ENCODE measurements at places on chromosomes 7 and 10.

- no peak for DNase-seq
Measured at GRCh38 chr7:73936967-73937366, 76.0 kb downstream of the TMEM270 start.

DNA sequence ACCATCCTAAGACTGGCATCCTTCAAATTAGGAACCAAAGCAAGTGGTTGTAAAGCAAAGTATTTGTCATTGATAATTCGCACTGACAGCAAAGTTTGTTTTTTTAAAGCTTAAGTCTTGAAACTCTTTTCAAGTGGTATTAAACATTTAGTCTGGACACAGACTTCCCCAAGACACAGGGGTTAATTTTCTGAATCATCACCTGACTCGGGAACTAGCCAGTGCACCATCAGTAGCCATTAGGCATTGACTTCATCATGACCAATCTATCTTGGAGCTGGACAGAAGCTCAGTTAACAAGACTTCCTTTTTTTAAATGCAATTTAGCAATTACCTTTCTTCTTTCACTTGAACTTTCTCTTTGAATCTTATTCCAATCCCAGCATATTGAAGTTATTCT, 210.6 kb downstream of the ZNF365 start:
- DNase-seq, result no peak

DNA sequence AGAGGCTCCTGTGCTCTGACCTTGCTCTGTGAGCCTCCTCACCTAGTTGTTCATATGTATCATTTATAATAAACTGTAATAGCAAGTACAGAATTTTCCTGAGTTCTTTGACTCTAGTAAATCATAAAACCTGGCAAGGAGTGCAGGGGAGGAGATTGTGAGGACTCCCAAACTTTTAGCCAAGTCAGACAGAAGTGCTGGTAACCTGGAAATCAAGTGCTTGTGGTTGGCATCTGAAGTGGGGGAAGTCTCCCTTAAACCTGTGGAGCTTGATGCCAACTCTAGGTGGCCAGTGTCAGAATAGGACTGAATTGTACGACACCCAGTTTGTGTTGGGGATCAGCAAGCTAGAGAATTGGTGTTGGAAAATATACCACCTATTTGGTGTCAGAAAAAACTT, 206.3 kb upstream of the GRB10 start:
- no peak for DNase-seq

DNA sequence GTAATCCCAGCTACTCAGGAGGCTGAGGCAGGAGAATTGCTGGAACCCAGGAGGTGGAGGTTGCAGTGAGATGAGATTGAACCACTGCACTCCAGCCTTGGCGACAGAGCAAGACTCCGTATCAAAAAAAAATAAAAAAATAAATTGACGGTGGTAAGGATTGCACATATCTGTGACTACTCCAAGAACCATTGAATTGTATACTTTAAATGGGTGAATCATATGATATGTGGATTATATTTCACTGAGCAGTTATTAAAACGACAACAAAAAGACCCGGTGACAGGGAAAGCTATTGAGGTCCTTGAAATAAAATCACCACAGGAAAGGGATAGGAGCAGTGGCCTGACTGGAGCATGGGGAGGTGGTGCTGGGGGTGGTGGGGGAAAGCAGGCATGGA, 31.2 kb upstream of the COMTD1 start:
- DNase-seq, result no peak

GRCh38 chr7:1112625-1113547, 25.0 kb downstream of the GPER1 start:
- no peak for DNase-seq

- DNase-seq, result no peak
Measured at GRCh38 chr7:96996958-96997511, 8.3 kb upstream of the DLX6 start.

DNA sequence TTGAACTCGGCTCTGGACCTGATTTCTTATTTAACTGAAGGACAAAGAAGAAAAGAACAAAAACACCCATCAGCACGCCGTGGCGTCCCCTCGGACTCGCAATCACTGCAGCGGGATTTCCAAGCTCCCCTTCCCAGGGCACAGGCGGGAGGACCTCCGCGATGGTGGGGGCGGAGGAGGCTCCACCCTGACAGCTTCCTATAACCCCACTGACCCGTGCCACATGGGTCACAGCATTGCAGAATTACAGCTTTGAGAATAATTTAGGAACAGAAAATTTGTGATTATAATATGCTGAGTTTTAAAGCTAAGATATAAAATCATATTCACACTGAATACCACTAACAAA, 129.7 kb upstream of the SEC61G start:
- no peak for DNase-seq

DNA sequence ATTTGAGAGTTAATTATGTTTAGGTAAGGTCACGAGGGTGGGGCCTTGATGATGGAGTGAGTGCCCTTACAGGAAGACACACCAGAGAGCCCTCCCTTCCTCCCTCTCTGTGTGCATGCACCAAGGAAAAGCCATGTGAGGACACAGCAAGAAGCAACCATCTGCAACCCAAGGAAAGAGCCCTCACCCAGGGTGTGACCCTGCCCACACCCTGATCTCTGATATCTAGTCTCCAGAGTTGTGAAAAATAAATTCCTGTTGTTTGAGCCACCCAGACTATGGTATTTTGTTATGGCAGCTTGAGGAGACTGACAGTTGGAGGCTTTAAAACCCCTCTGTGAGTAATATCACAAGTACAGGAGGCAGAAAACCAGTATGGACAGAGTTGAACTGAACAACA, 15.0 kb upstream of the MCM10 start:
- no peak for DNase-seq

GRCh38 chr7:18890885-18891621, 226.4 kb downstream of the TWIST1 start:
- DNase-seq, result no peak

- DNase-seq, result no peak
Measured at GRCh38 chr7:26500749-26501352, 209.2 kb downstream of the SNX10 start.

- DNase-seq, result no peak
Measured at GRCh38 chr10:73974309-73974946, 23.5 kb upstream of the VCL start.

DNA sequence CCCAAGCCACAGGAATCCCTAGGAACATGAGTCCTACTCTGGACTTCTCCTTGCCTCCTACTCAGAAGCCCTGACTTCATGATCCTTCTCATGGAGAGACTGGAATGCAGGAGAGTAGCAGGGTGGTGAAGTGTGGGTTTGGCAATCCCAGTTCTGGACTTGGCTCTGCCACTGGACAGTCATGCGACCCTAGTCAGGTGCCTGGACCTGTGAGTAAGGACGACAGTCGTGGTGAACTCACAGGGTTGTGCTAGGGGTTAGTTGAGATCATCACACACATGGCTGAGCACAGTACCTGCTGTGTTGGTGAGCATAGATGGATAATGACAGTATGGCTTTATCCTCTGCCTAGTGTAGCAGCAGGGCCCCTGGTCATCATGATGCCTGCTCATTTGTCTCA, 117.9 kb downstream of the LRRC18 start:
- no peak for DNase-seq

- DNase-seq, result no peak
Measured at GRCh38 chr7:90980545-90980944, 283.7 kb upstream of the FZD1 start.

GRCh38 chr10:70711177-70711576, 38.9 kb downstream of the ADAMTS14 start:
- DNase-seq, result no peak

GRCh38 chr10:4177791-4178190, 392.8 kb upstream of the KLF6 start:
- no peak for DNase-seq

- DNase-seq, result no peak
Measured at GRCh38 chr7:77337456-77337990, 78.6 kb downstream of the GSAP start.

DNA sequence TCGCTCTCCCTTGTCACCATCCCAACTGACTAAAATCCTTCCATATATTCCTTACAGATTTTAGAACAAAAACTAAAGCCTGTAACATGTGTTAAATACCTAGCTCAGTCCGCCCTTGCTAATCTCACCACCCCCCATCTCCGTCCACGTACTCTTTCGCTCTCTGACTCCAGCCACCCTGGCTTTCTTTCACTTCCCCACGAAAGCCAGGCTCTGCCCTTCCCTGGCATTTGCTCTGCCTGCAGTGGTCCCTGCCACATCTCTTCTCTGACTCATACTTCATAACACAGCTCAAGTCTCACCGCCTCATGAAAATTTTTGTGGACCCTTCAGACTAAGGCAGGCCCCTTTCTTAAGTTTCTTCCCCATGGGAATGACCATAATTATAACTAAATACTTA, 11.7 kb upstream of the GPAM start:
- DNase-seq, result no peak

DNA sequence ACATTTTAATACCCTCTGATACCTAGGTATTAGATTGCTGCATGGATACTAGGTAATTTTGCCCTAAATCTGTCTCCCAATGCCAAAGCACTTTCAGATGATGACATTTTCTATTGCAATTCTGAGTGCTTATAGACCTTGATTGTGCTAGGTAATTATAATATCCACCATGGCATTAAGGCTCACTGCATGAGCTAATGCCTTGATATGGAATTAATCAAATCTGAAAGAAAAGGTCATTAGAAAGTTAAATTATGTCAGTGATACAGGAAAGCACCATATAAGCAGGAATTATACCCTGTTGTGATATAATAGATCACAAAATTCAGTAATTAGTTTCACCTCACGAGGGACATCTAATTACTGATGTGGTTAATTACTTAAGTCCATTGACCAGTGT, 521.4 kb downstream of the DNAJB9 start:
- DNase-seq, result no peak

DNA sequence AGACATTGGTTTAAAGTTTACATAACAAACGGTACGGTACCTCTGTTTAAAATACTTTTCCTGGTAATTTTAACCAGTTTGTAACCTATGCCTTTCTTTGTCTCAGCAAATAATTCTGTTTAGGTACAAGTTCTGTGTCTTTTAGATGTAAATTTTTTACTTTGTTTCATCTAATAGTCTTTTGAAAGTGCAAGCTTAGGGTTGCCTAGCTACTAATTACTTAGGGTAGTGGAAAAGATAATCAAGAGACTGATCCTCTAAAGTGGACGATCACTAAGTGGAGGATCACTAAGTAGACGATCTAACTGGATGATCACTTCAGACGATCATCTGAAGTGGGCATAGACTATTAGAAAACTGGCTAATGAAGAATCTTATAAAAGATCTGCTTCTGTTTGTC, 16.1 kb upstream of the FKBP9 start:
- no peak for DNase-seq

DNA sequence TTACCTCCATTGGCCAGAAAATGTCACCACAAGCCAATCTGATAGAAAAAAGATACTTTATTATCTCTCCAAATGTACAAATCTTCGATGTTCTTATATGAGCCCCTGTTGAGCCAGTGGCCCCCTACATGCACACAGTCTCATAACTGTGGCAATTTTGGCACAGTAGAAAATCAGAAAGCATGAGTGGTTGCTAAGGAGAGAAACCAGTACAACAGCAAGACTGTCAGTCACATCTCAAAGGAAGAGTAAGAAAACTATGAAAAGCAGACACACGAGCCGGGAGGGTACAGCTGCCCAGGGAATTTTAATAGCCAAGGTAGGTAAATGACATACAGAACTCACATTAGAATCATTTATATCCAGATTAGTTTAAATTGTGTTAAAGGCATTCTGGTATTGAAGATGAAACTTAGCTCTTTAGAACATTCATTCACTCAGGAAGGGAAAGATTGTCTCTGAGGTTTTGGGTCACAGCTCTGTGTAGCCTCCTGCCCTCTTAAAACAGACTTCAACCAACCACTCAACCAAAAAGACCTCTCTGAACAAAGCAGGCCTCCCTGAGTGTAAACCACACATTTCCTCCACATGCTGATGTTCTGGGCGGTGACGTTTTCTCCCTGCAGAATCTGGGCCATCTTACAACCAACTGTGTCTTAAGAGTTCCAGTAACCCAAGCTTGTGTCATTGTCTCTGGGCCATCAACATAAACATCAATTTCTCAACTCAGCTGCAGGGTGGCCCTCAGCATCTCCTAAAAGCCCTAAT, 80.8 kb upstream of the ADAM12 start:
- no peak for DNase-seq

GRCh38 chr10:48899781-48900180, 39.9 kb downstream of the LRRC18 start:
- no peak for DNase-seq

GRCh38 chr10:75619635-75620034, 188.2 kb downstream of the LRMDA start:
- no peak for DNase-seq

DNA sequence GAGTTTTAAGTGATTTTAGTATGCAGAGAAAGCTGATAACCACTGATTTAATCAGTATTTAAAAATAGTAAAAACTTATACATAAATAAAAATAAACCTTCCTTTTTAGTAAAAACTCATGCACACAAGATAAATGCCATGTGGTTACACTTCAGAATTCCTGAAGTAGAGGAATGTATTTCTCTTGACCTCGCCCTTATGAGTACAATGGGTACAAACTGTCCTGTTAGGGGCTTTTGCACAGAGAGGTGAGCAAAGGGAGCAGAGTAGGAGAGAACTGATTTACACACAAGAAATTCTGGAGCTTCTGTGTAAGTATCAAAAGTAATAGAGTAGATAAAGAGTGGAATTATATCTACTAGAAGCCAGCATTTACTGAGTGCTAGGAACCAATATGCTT, 279.6 kb downstream of the PPP1R3A start:
- DNase-seq, result no peak

- DNase-seq, result no peak
Measured at GRCh38 chr10:49595003-49595712, 15.0 kb upstream of the SLC18A3 start.

DNA sequence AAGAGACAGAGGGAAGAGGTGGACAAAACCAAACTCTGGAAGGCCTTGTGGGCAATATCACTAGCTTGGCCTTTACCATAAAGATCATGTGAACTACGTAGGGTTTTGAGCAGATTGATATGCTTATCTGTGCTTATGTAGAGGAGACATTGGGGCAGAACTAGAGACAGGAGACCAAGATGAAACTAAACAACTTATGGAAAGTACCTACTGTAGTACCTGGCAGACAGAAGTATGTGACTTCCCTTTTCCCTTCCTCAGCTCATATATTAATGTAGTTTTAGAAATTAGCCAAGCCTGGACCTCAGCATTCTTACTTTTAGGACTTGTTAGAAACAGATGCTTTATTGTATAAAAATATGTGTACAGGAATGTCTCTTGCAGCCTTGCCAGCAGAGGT, 14.0 kb upstream of the IL6 start:
- no peak for DNase-seq

DNA sequence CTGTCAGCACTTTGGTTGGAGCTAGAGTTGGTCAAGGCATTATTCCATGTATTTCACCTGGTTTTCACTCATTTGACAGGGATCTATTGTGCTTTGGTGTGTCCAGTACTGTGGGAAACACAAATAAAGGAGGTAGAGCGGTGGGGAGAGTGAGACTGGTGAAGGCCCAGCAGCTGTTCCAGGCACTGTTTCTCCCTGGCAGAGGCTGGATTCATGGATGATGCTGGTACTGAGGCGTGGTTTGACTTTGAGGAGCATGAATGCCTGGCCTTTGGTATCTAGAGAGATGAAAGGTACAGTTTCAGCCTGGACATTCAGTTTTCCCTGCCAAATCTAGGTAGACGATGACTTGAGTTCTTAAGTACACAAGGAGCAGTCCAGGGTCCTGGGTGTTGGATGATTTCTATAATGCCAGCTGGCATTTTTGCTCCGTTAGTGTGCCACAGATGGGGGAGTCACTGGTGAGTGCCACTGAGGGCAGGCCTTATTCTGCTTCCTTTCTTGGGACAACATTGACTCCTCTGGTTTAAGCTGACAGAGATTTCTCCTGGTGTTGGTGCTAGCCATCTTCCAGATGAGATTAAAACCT, 162.2 kb upstream of the BMPER start:
- DNase-seq, result no peak

Data from anterior cingulate cortex (tissue), 58 donors.